RCC 7860 (cell line): ENCODE measurements at places on chromosomes 6 and 20.
A peak's percentile ranks its signal among the peaks of the same experiment; 100 is the strongest.

- DNase-seq = no peak
Observed at GRCh38 chr20:49486064-49486463, 3.6 kb upstream of the KCNB1 start.

DNA sequence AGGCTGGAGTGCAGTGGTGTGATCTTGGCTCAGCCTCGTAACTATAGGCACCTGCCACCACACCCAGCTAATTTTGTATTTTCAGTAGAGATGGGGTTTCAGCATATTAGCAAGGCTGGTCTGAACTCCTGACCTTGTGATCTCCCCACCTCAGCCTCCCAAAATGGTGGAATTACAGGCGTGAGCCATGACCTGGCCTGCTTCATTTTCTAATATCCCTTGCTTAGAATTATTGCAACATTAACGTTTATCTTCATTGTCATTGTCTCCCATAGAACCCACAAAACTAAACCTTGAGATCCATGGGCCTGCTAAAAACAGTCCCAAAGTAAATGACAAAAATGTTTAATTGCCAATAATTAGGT lies 6.1 kb downstream of the EEF1A1 start:
- DNase-seq = no peak

- DNase-seq = peak; percentile 35
Observed at GRCh38 chr6:144585217-144585814, 300.2 kb downstream of the UTRN start.

DNA sequence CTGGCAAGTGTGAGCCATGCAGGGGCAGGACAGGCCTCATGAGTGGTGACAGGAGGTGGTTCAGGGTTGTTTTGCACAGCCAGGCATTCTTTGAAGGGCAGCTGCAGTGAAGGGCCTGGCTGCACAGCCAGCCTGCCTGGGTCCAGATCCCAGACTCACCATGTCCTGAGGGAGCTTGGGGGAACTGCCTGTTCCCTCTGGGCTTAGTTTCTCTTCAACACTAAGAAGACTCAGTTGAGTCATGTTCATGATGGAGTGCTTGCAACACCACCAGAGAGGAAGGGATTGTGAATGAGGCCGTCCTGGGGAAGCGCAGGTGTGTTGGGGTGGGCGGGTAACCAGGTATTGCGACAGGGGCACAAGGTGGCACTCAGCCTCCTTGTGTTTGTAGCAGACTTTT lies 102.4 kb downstream of the CDH26 start:
- no peak for DNase-seq

- DNase-seq = no peak
Observed at GRCh38 chr6:166313255-166314070, 5.3 kb upstream of the PRR18 start.

DNA sequence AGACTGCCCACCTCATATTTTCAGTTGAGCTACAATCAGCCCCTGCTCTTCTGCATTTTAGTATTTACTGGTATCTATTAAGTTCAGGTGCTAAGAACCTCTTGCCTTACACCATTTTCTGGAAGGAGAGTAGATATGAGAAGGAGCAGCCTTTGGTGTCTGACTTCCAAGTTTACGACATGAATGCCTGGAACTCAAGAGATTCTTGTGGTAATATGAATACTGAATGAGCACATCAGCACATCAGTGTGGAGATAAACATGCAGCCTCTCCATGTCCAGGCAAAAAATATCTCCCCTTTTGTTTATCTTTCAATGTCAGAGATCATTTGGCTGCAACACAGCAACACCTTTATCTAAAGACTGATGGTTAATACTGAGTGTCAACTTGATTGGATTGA lies 65.8 kb upstream of the THEMIS start:
- no peak for DNase-seq

DNA sequence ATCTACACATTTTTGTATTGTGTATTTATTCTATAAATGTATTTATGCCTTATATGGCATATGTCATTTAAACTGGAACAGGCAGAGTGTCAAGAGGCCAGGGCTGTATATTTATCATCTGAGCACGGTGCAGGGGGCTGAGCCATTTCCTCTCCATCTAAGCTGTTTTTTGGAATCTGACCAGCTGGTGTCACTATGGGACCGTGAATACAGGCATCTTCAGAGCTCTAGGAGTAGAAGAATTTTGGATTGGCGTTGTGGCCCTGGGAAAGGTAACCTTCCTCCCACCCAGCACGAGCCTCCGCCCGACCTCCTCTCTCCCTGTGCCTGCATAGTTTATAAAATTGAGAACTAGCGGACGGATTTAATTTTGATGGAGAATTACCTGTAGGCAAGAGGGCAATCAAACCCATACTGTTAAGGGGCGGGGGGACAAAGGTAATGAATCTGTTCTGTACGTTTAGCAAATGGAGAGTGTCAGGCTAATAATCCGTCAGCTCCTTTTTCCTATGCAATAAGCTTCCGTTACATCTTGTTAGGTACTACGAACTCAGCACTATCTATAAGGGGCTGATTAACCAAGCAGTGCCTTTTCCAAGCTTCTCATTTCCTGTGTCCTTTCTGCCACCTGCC lies 29.0 kb upstream of the EEF1E1 start:
- no peak for DNase-seq

- DNase-seq = no peak
Observed at GRCh38 chr6:55756531-55757031, 118.8 kb downstream of the BMP5 start.

DNA sequence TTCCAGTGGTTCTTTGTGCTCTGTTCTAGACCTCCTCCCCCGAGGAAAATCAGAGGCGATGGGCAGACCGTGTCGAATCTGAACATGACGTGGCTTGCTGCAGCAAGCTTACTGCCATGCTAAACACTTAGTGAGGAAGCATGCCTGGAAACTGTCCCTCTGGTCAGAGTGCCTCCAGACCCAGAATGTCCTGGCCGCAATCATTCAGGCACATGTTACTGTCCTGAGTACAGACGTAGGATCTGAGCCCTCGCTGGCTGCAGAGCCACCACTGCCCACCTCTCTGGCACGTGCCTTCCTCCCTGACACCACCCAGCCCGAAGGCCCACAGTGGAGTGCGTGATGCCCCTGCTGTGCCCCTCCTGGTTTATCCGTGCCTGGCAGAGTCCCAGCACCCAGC lies 163.6 kb downstream of the SYNDIG1 start:
- no peak for DNase-seq

DNA sequence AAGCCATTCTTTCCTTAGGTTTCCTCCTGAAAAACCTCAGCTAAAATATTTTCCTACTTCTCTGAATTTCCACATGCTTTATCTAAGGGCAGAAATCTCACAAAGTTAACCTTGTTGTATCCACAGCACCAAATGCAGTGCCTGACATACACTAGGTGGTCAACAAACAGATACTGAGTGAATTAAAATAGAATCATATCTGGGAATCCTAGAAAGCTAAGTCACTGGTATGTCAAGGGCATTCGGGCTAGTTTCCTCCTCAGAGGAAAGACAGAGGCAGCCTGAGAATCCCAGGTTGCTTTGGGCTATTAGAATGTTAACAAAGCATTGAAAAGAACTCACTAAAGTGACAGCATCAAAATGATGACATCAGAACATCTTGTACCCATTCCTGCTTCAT lies 132.7 kb upstream of the F13A1 start:
- DNase-seq = no peak

DNA sequence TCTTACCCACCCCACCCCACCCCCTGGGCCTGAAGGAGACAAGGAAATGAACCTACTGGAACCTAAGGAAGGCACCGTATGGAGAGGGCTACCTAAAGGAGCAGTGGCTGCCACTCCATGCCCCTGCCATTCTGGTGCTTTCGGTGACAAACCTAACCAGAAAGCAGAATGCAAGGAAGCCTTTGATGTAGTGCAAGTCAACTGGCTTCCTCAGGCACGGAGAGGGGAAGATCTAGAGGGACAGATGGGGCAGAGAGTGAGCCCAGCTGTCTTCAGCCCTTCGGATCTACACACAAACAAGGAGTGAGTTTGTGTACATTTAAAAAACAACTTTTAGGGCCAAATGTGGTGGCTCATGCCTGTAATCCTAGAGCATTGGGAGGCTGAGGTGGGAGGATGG lies 39.5 kb downstream of the PPP1R16B start:
- DNase-seq = no peak

GRCh38 chr20:23686046-23686750 lies 2.6 kb downstream of the CST4 start:
- no peak for DNase-seq

- peak; percentile 25 for DNase-seq
Observed at GRCh38 chr6:116971959-116972358, 94.9 kb downstream of the RFX6 start.

GRCh38 chr6:21359926-21360325 lies 233.6 kb upstream of the SOX4 start:
- DNase-seq = no peak

GRCh38 chr6:53943395-53943794 lies 148.6 kb downstream of the LRRC1 start:
- no peak for DNase-seq

- DNase-seq = no peak
Observed at GRCh38 chr6:16582446-16583143, 178.7 kb downstream of the ATXN1 start.

- DNase-seq = no peak
Observed at GRCh38 chr20:46488451-46488850, 24.9 kb downstream of the ZNF334 start.

- no peak for DNase-seq
Observed at GRCh38 chr6:148398244-148398643, 55.6 kb downstream of the SASH1 start.

GRCh38 chr6:39228992-39229767 lies at the start of gene KCNK5:
Gene KCNK5, minus strand, starts transcription at chr6:39229475. Its CDS starts 364 bp downstream, at chr6:39229111.
- no peak for DNase-seq

GRCh38 chr6:163877877-163878639 lies 463.5 kb downstream of the QKI start:
- DNase-seq = no peak

DNA sequence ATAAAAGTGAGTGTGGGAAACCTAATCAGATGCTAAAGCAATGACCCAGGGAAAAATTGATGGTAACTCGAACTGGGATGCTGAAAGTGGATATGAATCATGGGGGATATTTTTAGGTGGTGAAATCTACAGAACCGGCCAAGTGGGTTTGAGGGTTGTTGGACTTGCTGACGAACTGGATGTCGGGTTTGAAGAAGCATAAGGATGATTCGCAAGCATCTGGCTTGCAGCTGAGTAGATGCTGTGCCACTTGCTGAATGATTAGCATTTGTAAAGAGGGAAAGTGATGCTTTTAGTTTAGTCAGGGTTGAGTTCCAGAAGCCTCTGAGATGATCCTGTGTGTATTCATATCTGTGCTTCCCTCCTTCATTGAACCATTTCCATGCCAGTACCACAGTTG lies 54.9 kb downstream of the UBR2 start:
- DNase-seq = no peak

DNA sequence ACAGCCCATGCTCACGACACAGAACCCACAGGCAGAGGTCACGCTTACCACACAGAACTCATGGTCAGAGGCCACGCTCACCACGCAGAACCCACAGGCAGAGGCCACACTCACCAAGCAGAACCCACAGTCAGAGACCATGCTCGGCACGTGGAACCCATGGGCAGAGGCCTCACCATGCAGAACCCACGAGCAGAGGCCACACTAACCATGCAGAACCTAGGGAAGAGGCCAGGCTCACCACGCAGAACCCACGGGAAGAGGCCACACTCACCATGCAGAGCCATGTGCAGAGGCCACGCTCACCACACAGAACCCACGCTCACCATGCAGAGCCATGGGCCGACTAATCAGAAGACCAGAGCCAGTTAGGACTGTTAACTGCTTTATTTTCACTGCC lies 203.2 kb upstream of the THBS2 start:
- DNase-seq = no peak

- no peak for DNase-seq
Observed at GRCh38 chr6:113095841-113096240, 748.7 kb downstream of the RFPL4B start.

- DNase-seq = no peak
Observed at GRCh38 chr6:42907336-42907735, 8.5 kb upstream of the PTCRA start.

DNA sequence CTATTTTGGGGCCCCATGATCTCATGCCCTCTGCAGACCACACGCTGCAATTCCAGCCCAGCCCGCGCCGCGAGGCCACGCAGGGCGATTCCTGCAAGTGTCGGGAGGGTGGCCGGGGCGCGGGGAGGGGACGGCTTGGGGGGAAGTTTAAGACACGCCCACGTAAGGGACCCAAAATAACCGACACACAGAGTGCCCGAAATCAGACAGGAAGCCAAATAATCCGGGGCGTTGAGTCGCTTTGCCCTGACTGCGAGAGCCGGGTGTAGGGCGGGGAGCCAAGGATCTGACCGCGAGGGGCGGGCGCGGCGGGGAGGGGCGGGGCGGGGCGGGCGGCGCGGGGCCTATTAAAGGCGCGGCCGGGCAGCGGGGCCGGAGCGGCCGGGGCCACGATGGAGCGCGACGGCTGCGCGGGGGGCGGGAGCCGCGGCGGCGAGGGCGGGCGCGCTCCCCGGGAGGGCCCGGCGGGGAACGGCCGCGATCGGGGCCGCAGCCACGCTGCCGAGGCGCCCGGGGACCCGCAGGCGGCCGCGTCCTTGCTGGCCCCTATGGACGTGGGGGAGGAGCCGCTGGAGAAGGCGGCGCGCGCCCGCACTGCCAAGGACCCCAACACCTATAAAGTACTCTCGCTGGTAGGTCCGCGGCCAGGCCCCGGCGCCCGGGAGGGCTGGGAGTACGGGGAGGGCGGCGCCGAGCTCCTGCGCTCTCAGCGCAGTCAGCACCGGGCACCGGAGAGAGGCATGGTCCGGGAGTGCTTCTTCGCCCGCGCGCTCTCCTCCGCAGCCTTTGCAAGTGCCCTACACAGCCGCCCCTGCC lies at the start of gene ENPP1:
Gene ENPP1, plus strand, starts transcription at position 377 of the 816 bp plus-strand sequence. Its CDS starts 16 bp downstream, at position 393.
- DNase-seq = peak; percentile 47

GRCh38 chr6:31396422-31397152 lies 6.8 kb upstream of the MICA start:
- DNase-seq = peak; percentile 29

GRCh38 chr6:47407300-47408281 lies 70.0 kb upstream of the CD2AP start:
- peak; percentile 92 for DNase-seq

GRCh38 chr6:107642095-107642860 lies 152.4 kb downstream of the SOBP start:
- no peak for DNase-seq

DNA sequence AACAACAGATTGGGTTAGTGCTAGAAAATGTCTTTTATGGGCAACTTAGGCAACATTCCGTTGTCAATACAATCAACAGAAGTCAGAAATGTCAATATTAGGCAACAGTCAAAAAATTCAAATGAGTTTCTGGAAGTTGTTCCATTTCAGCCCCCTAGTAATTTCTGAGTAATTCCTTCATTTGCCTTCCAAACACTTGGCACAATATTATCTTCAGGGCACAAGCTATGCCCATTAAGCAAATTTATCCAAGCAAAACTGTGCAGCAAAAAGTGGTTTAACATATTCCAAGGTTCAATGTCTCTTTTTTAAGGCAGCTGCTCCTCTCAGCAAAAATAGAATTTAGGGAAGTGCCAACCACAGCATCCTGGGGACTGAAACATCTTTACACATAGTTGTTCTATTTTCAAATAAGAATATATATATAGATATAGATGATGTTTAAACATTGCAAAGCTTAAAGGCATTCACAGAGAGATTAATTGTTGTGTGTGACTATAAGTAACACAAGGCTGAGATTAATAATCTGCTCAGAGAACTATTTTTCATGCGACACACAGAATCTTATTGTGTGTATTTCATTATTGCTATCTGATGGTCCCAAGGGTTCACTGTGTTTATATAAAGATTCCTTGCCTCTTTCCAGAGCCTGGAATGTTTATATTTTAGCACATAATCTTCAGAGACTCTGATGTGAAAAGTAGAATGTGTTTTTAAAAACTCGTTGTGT lies 75.2 kb upstream of the ADTRP start:
- no peak for DNase-seq
